ENCODE measurements at places on chromosomes 16 and 17. TPM values are rescaled to one million over a fixed set of nuclear protein-coding genes. Genes with fewer than 3 reads are reported as not detected.

DNA sequence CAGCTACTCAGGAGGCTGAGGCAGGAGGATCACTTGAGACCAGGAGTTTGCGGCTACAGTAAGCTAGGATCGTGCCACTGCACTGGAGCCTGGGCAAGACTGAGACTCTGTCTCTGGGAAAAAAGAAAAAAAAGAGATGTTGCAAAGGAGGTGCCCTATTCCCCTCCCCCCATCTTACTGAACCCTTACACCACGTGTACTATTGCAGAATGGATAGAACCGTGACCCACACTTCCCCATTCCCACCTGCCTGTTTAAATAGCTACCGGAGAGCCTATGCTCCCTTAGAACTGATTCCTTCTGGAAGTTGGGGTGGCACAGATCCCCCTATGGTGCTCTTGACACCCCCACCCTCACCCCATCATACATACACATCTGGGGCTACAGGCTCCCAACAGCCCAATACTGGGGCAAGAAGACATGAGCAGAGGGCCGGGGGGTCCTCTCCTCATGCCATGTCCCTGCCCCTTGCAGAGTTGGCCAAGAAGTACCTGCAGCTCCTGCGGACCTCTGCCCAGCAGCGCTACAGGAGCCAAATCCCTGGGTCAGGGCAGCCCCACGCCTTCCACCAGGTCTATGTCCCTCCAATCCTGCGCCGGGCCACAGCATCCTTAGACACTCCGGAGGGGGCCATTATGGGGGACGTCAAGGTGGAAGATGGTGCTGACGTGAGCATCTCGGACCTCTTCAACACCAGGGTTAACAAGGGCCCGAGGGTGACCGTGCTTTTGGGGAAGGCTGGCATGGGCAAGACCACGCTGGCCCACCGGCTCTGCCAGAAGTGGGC is 35.7 kb downstream of the NLRC5 start:
- no peak overlapping the region for H3K27ac ChIP-seq

DNA sequence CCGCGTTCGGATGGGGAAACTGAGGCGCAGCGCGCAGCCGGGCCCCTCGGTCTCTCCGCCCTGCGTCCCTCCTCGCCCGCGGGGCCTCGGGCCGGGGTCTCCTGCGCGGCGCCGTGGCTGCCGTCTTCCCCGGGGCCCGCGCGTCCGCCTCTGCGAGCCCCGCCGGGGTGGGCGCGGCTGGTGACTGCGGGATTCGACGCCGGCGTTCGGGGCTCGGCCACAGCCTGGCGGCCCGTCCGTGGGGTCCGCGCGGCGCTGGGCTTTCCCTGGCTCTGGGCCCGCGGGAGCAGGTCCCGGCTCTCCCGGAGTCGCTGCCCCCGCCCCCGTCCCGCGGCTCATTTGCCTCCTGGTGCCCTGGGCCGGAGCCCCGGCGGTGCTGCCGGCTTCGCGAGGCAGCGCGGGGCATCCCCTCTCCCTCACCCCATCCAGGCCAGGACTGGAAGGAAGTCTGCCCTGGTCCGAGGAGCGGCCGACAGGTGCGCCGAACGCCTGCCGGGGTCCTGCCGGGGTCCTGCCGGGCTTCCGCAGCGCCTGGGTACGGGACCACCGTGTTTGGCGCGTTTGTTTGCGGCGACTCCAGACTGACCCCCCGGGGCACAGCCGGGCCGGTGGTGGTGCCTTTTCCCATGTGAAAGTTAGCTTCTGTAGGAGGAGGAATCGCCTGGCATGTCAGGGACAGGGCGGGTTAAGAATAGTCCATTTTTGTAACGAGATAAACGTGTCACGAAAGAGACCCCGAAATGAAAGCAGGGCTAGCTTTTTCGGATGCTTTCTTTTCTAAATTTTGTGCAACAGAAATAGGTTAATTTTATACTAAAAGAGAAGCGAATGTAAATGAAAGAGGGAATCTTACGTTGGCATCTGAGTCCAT is 671 bp downstream of the CHMP6 start:
- peaks cover 22% of the 10 kb centered on the region for H3K4me1 ChIP-seq
- peaks cover 26% of the 10 kb centered on the region for H3K36me3 ChIP-seq
- H3K4me3 ChIP-seq, result peak overlapping the region; percentile 96

DNA sequence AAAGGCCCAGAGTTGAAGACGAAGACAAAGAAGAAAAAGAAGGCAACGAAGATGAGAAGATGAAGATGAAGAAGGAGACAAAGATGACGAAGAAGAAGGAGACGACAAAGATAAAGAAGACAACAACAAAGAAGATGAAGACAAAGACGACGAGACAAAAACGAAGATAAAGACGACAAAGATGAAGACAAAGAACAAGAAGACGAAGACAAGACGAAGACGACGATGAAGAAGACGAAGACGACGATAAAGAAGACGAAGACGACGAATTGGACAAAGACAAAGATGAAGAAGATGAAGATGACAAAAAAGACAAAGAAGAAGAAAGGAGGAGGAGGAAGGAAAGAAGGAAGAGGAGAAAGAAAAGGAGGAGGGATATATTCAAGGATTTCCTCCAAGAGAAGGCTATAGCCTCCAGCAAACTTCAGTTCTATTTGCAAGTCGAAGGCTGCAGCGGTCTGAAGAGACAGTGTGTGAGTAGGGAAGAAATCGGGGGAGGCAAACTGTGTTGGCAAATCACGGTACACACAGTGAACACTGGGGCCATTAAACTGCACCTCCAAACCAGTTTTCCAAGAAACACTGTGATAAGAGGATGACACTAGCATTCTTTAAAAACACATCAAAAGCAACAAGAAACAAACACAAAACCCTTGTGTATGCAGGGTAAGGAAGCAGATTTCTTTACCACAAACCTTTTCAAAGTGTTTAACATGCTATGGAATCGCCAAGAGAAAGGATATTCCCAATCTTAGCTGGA is 40.5 kb downstream of the MARF1 start:
- no peaks in the 10 kb centered on the region for H3K27me3 ChIP-seq
- H3K4me3 ChIP-seq, result no peak overlapping the region
- H3K4me1 ChIP-seq, result no peaks in the 10 kb centered on the region
- H3K36me3 ChIP-seq, result peaks cover 100% of the 10 kb centered on the region

GRCh38 chr16:58421059-58421458 is 28.8 kb downstream of the GINS3 start:
- no peaks in the 10 kb centered on the region for H3K4me1 ChIP-seq
- no peaks in the 10 kb centered on the region for H3K27me3 ChIP-seq
- no peak overlapping the region for H3K27ac ChIP-seq
- no peak for DNase-seq
- no peak overlapping the region for H3K4me3 ChIP-seq

The TP53TG3B gene
- not detected for total RNA-seq

The ZSCAN10 gene
- not detected for total RNA-seq

DNA sequence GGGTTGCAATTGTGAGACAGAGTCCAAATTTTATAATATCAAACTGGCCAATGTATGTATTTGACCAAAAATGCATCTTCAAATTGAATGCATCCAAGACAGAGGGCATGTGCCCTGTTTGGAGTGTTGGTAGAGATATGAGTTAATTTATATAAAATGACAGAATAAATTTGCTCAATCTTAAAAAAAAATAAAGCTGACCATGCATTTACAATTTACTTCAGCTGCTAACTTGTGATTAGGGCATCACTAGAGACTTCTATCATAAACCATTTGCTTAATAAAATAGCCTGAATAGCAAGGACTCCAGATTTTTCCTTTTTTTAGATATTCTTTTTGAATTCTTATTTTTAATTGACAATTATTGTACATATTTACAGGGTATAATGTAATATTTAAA is 1345.8 kb downstream of the CDH11 start:
- no peaks in the 10 kb centered on the region for H3K27me3 ChIP-seq
- H3K4me1 ChIP-seq, result no peaks in the 10 kb centered on the region
- no peak overlapping the region for H3K27ac ChIP-seq
- H3K36me3 ChIP-seq, result no peaks in the 10 kb centered on the region
- DNase-seq, result no peak

DNA sequence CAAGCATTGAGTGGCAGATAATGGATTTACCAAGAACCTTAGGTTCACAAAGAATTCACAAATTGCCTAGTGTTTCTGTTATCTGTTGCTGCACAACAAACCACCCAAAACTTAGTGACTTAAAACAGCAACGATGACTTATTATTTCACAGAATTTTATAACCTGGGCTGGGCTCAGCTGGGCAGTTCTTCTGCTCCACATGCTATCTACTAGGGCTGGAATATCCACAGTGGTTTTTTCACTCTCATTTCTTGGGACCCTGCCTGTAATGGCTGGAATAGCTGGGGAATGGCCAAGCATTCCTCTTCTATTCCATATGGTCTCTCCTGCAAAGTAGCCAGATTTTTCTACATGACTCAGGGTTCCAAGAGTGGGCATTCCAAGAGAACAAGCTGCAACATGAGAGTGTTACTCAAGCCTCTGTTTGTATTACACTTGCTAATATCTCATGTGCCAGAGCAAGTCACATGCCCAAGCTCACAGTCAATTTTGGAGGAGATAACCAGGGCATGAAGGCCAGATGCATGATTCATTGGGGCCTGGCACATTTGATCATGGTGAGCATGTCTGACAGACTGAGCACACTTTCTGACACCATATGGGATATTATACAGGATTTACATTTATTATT is 4.9 kb upstream of the PSMD7 start:
- no peak overlapping the region for H3K27ac ChIP-seq
- peaks cover 10% of the 10 kb centered on the region for H3K36me3 ChIP-seq
- DNase-seq, result no peak
- H3K4me3 ChIP-seq, result no peak overlapping the region
